Left colon (tissue), 2 donors: ENCODE measurements at places on chromosomes 1 and 21. TPM values are rescaled to one million over a fixed set of nuclear protein-coding genes. Genes with fewer than 3 reads are reported as not detected.

The DTL gene
- 4.1 TPM for total RNA-seq

The SIPA1L2 gene
- total RNA-seq = 76.5 TPM

The CRP gene
- not detected for total RNA-seq

The CLDN17 gene
- total RNA-seq = not detected

The C1orf226 gene
- total RNA-seq = 44.1 TPM

The F13B gene
- not detected for total RNA-seq

The MATN1 gene
- not detected for total RNA-seq

The PRDM16 gene
- total RNA-seq = 1.2 TPM

The WNT4 gene
- total RNA-seq = 2.5 TPM

The OR2L3 gene
- total RNA-seq = not detected

The CR1L gene
- 0.34 TPM for total RNA-seq

The SERPINC1 gene
- total RNA-seq = not detected

The RNU1-1 gene
- total RNA-seq = 5,589 TPM

The TINAGL1 gene
- 135 TPM for total RNA-seq
